ENCODE measurements at places on chromosomes 6 and 20.

DNA sequence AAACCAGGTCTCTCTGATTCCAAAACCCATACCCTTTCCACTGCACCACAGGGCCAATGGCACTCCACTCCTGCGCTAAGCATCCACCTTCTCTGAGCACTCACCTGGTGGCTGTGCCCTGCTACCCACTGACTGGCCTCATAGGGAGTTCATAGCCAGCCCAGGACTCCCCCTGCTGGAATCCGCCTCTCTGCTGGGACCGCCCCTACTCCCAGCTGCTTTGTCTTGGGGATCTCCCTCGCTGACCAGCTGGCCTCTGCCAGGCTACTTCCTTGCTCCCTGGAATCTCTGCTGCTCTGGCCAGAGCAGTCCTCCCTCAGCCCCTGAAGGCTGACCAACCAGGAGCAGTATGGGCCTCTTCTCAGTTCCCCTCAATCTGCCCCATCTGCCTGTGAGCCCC, 129.7 kb downstream of the FAXC start:
- DNase-seq = no peak

GRCh38 chr20:46644160-46644559, 7.1 kb downstream of the SLC13A3 start:
- DNase-seq = no peak

DNA sequence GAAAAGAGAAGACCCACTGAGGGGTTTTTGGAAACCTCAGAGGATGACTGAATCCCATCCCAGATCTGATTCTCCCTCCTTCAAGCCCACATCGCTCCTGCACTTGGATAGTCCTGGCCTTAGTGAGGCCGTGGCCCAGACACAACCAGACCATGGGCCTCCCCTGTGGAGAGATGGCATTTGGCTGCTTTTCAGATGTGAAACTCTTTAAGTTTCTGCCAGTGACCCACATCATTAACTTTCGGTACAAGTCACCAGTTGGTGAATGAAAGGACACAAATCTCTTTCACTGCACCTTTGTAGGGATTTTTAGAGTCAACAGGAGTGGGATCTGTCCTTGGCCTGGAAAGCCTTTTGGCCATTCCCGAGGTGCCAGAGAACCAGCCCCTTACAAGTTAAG, 116.6 kb downstream of the SASH1 start:
- no peak for DNase-seq

GRCh38 chr6:161711938-161712337, 438.1 kb upstream of the AGPAT4 start:
- DNase-seq = no peak

- no peak for DNase-seq
Measured at GRCh38 chr20:57234556-57235251, 31.7 kb downstream of the BMP7 start.

DNA sequence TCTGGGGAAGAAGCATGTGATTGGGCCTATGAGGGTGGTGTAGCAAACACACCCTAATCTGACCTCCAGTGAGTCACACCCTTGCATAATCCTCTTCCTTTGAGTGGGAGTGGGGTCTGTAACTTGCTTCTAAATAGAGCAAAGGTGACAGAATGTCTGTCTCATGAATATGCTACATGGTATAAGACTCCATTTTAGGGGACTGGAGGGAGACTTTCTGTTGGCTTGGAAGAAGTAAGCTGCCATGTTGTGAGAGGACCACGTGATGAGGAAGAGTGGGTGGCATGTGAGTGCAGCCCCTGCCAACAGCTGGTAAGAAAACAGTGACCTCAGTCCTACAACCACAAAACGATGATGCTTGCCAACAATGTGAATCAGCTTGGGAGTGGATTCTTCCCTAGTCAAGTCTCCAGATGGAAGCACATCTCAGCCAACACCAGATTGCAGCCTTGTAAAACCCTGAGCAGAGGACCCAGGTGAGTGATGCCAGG, 3.7 kb downstream of the AK9 start:
- peak; percentile 86 for DNase-seq

DNA sequence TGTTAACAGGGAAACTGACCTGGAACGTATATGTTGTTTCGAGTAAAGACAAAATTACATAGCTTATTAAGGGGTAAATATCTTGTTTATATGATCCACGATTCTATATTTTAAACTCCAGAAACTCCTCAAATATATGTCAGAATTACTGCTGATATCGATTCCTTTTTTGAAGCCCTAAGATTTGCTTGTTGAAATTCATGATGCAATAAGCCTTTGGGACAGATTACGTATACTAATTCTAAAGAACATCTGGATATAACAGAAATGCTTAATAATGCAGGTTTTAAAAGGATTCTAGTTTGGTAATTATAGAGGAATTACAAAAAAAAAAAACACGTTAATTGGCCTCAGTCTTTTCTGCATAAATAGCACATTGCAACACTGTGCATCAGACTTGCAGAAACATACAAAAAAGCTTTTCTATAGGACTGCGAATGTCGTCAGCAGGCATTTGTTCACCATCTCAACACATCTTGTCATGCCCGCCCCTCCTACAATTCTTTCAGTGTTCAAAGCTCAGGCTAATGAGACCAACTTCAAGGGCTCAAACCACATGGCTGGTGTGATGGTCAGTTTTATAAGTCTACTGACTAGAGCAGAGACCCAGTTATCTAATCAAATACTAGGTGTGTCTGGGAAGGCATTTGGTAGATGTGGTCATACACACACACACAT, 74.9 kb downstream of the AGPAT4 start:
- DNase-seq = no peak

DNA sequence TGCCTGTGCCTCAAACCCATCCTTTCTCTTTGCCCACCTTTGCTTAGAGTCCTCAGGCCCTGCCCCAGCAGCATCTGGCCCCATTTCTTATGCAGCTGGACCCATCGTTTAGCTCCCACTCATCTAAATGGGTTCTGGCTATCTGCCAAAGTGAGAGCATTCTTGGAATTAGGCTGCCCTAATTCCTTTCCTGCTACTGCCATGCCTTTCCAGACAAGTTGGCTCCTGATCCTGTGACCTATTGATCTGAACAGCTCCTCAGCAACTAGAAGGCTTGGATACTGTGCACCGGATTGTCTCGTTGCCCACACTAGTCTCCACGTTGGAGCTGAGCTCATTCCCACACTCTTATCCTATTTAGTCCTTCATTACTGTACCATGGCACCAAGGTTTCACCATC, 22.9 kb downstream of the DZANK1 start:
- peak; percentile 58 for DNase-seq

DNA sequence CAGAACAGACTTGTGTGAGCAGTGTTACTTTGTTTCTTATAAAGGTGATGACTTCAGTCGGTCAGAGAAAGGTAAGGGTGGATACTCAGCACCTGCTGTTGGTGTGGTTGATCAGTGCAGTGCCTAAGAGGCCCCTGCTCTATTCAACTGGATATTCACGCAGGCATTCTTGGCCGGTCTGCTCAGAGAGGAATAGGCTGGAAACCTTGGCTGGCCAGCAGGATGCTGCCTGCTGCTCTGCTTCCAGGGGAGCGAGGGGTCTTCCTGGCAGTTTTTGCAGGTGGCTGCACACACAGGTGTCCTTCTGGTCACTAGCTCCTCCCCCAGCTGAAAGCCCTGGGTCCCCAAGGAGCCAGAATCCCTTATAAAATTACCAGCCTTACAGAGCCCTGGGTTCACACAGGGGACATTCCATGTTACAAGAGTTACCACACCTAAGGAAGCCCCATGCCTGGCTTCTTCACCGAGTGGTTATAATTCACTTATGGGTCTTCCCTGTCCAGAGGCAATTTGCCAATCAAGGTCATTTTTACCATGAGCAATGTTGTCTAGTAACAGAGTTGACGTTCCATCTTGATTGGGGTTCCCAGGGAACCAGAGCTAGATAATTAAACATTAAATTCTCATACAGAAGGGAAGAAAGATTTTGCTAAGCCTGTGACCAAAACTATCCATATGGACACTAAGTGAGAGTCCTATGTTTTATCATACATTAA, 16.4 kb downstream of the SYNJ2 start:
- no peak for DNase-seq

DNA sequence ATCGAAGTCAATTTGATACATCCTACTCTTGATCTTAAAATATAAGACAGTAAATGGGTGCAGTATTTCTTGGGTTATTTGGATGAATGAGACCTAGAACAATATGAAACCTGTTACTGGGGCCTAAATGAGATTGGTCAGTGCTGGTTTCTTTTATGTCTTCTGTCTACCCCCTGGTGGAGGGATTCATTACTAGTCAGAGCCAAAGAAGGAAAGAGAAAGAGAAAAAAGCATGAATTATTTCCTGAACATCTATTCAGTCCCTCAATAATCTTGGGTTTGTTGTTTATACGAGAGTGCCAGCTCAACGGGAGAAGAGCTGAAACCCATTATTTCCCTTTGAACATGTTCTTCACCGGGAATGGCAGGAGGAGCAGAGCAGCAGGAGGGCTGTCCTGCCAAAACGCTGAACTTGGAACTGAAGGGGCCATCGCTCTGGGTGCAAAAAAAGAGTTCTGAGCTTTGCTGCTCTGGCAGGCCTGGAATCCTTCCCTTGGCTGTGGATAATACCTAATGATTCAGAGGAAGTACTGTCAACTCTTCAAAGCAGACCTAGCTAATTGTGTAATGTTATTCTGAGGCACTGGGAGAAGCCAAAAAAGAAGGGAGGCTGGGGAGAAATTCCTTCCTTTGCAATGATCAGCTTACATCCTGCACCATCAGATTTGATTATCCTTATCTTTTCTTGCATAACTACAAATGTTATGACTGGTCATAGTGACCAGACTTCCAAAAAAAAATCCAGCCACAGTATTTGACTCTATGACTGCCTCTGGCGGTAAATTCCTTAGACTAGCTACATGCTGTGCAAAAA, 72.0 kb downstream of the BLOC1S5 start:
- peak; percentile 90 for DNase-seq

DNA sequence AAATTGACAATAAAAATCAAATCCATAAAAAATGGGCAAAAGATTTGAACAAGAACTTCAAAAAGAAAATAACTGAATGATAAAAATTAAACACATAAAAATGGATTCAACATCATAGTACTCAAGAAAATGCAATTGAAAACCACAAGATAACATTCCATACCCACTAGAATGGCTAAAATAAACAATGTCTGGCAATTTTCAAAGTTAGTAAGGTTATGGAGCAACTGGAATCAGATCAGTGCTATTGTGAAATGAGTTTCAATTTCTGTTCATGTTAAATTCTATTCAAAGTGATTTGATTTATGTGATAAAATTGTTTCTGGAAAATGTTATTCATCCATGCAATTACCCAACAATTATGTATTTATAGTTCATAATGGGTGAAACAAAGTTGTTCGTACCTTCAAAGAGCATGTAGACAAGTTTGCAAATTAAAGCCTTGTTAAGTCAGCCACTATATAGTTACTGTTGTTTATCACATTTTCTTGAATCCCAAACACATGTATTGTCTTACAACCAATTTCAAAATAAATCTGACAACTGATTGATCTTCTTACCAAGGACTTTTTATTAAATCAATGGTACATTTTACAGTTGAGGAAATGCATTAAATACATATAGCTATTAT, 151.5 kb upstream of the CENPW start:
- peak; percentile 29 for DNase-seq

- peak; percentile 47 for DNase-seq
Measured at GRCh38 chr20:9442858-9443257, 71.5 kb upstream of the LAMP5 start.

DNA sequence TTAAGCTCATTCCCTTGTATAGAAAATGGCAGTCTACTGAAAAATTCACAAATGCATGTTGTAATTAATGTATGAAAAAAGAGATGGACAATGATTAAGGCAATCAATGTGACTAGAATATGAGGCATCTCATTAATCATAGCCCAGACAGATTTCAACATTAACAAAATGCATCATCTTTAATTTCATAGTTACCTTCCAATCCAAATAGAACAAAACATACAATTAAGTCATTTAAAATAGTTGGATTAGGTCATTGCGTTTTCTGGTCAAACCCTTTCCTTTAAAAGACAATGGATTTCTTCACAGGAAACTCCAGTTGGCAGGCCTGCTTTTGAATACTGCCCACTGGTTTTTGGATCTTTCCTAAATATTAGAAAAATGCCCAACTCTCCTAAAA, 203.9 kb downstream of the HAO1 start:
- DNase-seq = no peak

DNA sequence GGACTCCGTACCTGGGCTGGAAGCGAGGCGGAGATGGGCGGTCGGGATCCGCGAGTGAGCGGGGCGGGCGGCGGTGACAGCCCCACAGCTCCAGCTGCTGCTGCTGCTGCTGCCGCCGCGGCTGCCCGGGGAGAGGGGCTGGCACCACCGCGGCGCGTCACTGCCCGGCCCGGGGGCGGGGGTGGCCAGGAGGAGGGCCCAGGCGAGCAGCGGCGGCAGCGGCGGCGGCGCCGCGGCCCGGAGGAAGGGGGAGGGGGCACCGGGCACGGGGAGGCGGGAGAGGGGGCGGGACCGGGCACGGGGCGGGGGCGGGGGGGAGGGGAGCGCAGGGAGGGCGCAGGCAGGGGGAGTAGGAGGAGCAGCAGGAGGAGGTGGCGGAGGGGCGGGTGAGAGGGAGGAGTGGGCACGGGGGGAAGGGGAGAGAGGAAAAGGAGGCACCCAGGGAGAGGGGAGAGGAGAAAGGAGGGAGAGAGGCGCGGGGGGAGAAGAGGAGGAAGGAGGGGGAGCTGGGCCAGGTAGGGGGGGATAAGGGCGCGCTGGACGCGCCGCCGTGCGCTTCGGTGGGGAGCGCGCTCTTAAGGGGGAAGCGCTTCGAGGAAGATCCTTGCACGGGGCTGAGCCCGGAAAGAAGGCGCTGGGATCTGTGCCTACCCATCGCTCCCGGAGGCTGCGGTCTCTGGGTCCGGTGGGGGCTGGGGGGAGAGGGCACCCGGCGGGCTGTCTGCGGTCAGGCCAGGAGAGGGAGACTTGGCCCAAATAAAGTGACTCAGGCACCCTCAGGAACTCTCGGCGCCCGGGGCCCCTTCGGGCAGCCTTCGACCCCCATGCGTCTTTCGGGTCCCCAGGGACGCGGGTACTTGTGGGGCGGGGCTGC, 101.5 kb downstream of the NOL4L start:
- DNase-seq = peak; percentile 89

DNA sequence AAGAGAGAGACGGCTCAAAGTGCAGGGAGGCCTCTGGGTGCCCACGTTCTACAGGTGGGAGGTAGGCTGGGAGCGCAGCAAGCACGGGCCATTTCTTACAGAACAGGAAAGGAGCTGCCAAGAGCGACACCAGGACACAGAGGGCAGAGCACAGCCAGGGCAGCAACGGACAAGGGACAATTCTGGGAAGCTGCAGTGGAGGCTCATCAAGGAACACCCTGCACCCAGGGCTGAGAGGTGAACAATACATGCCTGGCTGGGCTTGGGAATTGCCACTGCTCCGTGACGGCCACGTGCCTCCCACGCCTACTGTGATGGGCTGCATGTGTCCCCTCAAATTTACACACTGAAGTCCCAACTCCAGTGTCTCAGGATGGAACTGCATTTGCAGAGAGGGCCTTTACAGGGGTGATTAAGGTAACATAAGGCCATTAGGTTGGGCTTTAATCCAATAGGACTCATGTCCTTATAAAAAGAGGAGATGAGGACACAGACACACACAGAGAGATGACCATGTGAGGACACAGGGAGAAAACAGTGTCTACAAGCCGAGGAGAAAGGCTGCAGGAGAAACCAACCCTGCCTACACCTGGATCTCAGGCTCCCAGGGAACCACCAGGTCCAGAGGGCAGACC, 13.6 kb downstream of the SERPINB6 start:
- no peak for DNase-seq
